CD4-positive, alpha-beta T cell treated with Interleukin-12 subunit alpha and Interleukin-12 subunit beta, for 1 hour (primary cell): ENCODE measurements at places on chromosomes 4 and X.

GRCh38 chr4:111502626-111503025 is 642.6 kb upstream of the FAM241A start:
- DNase-seq, result no peak

GRCh38 chr4:126215759-126216158 is 901.0 kb downstream of the FAT4 start:
- no peak for DNase-seq

GRCh38 chrX:132442691-132443090 is 46.1 kb downstream of the MBNL3 start:
- no peak for DNase-seq

- no peak for DNase-seq
Observed at GRCh38 chrX:71603618-71604017, 14.7 kb downstream of the CXCR3 start.

DNA sequence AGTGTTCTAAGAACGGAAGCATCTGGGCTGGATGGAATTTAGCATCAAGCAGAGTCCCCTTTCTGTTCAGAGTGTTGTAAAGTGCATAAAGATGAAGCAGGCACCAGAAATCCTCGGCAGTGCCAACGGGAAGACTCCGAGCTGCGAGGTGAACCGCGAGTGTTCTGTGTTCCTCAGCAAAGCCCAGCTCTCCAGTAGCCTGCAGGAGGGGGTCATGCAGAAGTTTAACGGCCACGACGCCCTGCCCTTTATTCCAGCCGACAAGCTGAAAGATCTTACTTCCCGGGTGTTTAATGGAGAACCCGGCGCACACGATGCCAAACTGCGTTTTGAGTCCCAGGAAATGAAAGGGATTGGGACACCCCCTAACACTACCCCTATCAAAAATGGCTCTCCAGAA is 29.4 kb downstream of the NSD2 start:
- no peak for DNase-seq

GRCh38 chr4:137559801-137560200 is 27.5 kb upstream of the PCDH18 start:
- no peak for DNase-seq

- no peak for DNase-seq
Observed at GRCh38 chr4:90060039-90060438, 67.2 kb upstream of the CCSER1 start.

GRCh38 chr4:185941461-185941860 is 127.5 kb upstream of the TLR3 start:
- DNase-seq, result no peak

- no peak for DNase-seq
Observed at GRCh38 chr4:69095301-69095731, 958 bp upstream of the UGT2B7 start.

DNA sequence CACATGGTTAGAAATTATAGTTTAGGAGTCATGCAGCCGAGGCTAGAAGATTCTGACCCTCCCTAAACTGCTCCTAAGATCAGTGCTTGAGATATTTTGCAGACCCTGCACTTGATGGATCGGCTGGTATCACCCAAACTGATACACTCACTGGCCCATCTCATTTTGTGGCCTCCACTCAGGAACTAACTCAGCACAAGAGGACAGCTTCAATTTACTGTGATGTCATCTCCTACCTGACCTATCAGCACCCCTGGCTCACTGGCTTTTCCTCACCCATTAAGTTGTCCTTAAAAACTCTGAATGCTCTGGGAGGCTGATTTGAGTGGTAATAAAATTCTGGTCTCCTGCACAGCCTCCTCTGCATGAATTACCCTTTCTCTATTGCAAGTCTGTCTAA is 450.9 kb downstream of the PCDH10 start:
- no peak for DNase-seq

- DNase-seq, result no peak
Observed at GRCh38 chr4:100306018-100306417, 115.8 kb upstream of the DDIT4L start.

GRCh38 chr4:138645289-138645688 is 370.3 kb upstream of the NOCT start:
- no peak for DNase-seq

DNA sequence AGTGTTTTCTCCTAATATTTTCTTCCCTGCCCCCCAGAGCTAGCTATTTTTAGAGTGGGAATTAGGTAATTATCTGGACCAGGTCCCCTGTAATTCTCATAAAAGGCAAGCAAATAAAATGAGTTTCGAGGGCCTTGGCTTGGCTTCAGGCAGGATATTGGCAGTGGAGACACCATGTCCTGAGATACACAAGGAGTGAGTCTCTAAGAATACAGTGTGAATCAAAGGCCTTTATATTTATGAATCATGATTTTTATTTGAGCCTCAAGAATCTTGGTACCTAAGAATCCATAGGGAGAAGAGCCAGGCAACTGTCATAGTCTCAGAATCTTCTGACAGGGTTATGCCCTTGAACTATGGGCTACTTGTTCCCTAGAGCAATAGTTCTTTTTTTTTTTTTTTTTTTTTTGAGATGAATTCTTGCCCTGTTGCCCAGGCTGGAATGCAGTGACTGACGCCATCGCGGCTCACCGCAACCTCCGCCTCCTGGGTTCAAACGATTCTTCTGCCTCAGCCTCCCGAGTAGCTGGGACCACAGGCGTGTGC is 205.4 kb downstream of the LDB2 start:
- DNase-seq, result no peak

GRCh38 chr4:75729836-75730235 is 5.5 kb downstream of the USO1 start:
- no peak for DNase-seq

DNA sequence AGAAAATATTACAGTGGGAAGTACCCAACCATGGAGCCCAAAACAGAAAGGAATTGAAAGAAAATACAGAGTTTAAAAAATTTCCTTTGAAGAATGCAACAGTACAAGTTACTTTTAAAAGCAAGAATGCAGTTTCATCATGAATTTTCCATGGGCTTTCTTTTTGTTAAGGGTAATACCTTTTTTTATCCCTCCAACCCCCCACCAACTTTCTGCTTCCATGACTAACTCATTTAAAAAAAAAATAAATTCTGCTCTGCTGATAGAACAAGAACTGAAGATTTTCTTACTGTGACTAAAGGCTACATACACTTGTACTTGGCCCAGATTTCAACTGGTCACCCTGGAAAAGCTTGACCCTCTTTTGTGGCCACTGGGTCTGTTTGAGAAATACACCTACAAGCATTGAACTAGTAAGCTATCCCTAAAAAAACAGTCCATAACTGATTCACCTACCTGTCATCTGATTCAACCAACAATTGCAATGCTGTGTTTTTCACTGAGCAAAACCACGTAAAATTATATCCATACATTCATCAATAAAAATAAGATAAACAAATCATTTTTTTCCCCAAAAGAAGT is 214.2 kb downstream of the NSUN7 start:
- DNase-seq, result no peak

GRCh38 chrX:26851981-26852380 is 611.2 kb downstream of the PPP4R3C start:
- no peak for DNase-seq

- no peak for DNase-seq
Observed at GRCh38 chr4:26854701-26855100, 5.9 kb upstream of the STIM2 start.

GRCh38 chr4:36064117-36064516 is 180.2 kb downstream of the ARAP2 start:
- DNase-seq, result no peak

GRCh38 chr4:86050496-86050895 is 309.4 kb downstream of the MAPK10 start:
- DNase-seq, result no peak

DNA sequence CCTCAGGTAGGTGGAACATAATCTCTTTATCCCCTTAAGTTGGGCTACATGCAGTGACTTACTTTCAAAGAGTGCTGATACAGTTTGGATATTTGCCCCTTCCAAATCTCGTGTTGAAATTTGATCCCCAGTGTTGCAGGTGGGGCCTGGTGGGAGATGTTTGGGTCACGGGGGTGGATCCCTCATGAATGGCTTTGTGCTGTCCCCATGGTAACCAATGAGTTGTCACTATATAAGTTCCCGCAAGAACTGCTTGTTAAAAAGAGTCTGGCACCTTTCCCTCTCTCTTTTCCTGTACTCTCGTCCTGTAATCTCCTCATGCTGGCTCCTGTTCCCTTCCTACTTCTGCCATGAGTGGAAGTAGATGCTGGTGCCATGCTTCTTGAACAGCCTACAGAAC is 71.3 kb downstream of the GLRA3 start:
- DNase-seq, result no peak

DNA sequence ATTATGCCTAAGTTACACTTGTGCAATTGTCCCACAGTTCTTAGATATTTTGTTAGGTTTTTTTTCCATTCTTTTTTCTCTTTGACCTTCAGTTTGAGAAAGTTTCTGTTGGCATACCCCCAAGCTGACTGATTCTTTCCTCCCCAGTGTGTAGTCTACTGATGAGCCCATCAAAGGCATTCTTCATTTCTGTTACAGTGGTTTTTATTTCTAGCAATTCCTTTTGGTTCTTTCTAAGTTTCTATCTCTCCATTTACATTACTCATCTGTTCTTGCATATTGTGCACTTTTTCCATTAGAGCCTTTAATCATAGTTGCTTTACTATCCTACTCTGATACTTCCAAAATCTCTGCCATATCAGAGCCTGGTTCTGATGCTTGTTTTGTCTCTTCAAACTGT is 31.9 kb downstream of the CASP6 start:
- DNase-seq, result no peak

- no peak for DNase-seq
Observed at GRCh38 chr4:105050896-105051295, 95.8 kb upstream of the TET2 start.

DNA sequence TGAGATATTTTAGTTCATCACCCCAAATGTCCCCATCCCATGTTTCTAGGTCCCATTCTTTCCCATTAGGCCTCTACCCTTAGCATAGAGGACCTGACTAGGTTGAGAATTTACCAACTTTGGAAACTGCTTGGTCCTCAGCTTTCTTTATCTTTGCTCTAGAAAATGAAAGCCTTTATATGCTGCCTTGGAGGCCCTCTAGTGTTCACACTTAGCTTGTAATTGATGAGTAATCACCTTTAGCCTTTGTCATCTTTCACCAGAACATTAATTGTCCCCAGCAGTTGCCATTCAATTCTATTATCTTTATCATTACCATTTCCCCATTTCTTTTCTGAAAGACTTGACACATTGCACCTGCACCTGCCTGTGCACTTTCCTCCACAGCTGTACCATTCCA is 589.2 kb upstream of the NR3C2 start:
- no peak for DNase-seq

DNA sequence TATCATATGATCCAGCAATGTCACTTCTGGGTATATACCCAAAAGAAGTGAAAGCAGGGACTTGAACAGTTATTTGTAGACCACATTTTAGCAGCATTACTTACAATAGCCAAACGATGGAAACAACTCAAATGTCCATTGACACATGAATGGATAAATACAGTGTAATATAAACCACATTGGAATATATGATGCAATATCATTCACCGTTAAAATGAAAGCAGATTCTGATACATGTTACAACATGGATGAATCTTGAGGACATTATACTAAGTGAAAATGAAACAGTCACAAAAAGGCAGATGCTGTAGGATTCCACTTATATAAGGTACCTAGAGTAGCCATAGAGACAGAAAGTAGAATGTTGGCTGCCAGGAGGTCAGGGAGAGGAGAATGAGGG is 130.5 kb upstream of the SMAD1 start:
- DNase-seq, result no peak

GRCh38 chr4:3354455-3354811 is 61.6 kb downstream of the RGS12 start:
- no peak for DNase-seq
